ENCODE measurements at places on chromosomes 6 and 20. TPM values are rescaled to one million over a fixed set of nuclear protein-coding genes. Genes with fewer than 3 reads are reported as not detected.

Gene SPATA25
- total RNA-seq, result 1.7 TPM

Gene ECT2L
- 0.23 TPM for total RNA-seq

Gene GPR6
- not detected for total RNA-seq

Gene CALHM6
- 1.2 TPM for total RNA-seq

Gene SLC22A3
- 16.8 TPM for total RNA-seq

Gene DDO
- total RNA-seq, result 0.66 TPM

Gene BCAS1
- 0.13 TPM for total RNA-seq

Gene ATP6V1G2
- 2.0 TPM for total RNA-seq

Gene CRISP3
- not detected for total RNA-seq

Gene COL21A1
- 8.4 TPM for total RNA-seq

Gene RBPJL
- total RNA-seq, result not detected

Gene TSBP1
- total RNA-seq, result not detected

Gene KHDC1L
- not detected for total RNA-seq

Gene CD93
- total RNA-seq, result 80.7 TPM

Gene SGK2
- 0.66 TPM for total RNA-seq

Gene STMND1
- total RNA-seq, result not detected

Gene TMEM200A
- 0.65 TPM for total RNA-seq

Gene C6orf118
- not detected for total RNA-seq

Gene NOTCH4
- total RNA-seq, result 19.6 TPM
